Bone marrow (tissue), 2 donors: ENCODE measurements at places on chromosomes 7 and 10.

- no peak for DNase-seq
Observed at GRCh38 chr7:84073186-84073875, 121.3 kb downstream of the SEMA3A start.

- no peak for DNase-seq
Observed at GRCh38 chr7:150990416-150991186, at the start of gene NOS3. TSS of gene NOS3 (plus strand) at chr7:150991017. CDS start at chr7:150993804, 2,787 bp downstream.

GRCh38 chr10:77360835-77361234 is 276.8 kb downstream of the KCNMA1 start:
- no peak for DNase-seq

DNA sequence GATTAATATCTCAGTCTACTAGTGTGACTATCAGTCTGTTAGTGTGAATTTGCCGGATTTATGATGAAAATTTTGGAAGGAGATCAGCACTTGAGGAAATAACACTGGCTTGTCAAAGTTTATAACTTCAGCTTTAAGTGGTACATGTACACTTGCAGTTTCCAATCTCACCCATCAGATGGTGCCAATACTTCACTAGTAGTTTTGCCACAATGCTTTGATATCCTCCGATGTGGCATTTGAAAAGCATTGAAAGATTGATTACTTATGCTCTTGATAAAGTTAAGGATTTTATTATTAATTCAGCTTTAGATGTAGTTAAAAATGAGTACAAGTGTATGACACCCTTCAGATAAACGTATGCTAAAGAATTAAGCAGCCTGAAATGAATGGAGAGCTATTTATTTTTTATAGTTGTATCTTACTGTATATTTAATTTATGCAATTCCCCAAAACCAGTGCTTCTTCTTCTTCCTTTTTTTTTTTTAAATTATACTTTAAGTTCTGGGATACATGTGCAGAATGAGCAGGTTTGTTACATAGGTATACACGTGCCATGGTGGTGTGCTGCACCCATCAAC is 98.2 kb downstream of the ANLN start:
- no peak for DNase-seq

GRCh38 chr7:159092701-159093121 is 52.0 kb downstream of the VIPR2 start:
- no peak for DNase-seq

- no peak for DNase-seq
Observed at GRCh38 chr10:115022733-115023132, 70.4 kb upstream of the ATRNL1 start.

DNA sequence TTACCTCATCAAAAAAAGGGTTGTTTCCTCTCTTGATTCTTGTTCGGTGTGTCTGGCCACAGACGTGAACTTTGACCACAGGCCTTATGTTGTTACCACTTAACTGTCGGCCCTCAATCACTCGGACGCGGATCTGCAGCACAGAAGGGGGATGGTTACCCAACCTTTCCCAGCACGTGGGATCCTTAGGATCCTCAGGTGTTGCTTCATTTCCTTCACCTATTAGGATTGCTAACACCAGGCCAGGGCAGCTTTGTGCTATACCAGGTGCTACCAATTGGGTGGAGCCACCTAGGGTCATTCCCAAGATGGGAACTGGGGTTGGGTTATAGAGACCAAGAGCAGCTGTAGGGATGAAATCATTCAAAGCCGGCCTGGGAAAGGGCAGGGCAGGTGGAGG is 73.4 kb downstream of the MYOF start:
- DNase-seq = no peak

GRCh38 chr7:112049555-112050249 is 156.5 kb downstream of the DOCK4 start:
- DNase-seq = no peak

GRCh38 chr7:100726996-100727761 is 6.2 kb upstream of the ZAN start:
- no peak for DNase-seq

- DNase-seq = no peak
Observed at GRCh38 chr7:127107601-127108007, 145.1 kb downstream of the GRM8 start.

DNA sequence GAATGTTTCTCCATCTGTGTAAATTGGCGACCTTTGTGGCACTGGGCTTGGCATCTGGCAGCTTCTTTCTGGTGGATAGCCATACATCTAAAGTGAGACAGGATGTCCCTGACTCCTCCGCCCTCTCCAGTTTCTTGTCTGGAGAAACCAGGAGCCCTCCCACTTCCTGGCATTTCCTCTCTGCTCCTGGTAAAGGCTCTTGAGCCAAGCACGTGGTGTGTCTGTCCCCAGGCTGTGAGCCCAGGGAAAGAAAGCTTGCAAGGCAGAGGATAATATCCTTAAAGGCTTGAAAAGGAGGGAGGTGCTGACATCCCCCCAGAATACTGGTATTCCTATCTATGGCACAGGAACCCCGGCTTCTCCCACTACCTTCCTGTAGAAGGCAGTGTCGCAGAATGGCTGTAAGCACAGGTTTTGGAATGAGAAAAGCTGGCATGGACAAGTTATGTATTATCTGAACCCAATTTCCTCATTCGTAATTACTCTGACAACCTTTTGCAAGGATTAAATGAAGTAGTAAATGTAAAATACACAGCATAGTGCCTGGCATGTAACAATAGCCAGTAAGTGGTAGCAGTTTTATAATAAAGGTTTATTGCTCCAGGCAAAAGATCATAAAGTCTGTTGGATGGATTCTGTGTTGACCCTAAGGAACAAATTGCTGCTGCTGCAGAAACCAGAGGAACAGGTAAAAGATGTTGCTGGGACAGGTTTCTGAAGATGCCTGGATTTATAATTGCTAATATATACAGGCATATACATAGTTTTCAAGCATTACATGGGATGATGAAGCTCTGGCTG is 11.8 kb upstream of the ACSL5 start:
- DNase-seq = no peak
